ENCODE measurements at places on chromosomes 2 and 18.

- no peak for DNase-seq
These were observed 16.8 kb upstream of the ALLC start for GRCh38 chr2:3641181-3641580.

GRCh38 chr18:45208164-45208563 lies 407.1 kb upstream of the SLC14A2 start:
- no peak for DNase-seq

DNA sequence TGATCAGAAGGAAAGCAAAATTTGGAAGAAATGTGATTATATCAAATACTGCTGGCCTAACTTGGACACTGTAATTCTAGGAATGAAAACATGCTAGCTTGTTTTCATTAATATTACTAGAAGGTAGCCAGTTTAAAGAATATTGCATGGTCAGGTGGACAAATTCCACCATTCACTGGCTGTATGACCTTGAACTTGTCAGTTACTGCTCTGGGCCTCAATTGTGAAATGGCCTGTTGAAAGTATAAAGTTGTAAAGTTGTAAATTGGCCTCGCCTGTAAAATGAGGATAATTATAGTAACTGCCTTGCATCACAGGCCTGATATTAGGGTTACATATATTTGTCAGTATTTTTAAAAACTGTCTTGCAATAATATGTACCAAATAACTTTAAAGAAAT lies 398.4 kb upstream of the CHST9 start:
- DNase-seq = no peak

DNA sequence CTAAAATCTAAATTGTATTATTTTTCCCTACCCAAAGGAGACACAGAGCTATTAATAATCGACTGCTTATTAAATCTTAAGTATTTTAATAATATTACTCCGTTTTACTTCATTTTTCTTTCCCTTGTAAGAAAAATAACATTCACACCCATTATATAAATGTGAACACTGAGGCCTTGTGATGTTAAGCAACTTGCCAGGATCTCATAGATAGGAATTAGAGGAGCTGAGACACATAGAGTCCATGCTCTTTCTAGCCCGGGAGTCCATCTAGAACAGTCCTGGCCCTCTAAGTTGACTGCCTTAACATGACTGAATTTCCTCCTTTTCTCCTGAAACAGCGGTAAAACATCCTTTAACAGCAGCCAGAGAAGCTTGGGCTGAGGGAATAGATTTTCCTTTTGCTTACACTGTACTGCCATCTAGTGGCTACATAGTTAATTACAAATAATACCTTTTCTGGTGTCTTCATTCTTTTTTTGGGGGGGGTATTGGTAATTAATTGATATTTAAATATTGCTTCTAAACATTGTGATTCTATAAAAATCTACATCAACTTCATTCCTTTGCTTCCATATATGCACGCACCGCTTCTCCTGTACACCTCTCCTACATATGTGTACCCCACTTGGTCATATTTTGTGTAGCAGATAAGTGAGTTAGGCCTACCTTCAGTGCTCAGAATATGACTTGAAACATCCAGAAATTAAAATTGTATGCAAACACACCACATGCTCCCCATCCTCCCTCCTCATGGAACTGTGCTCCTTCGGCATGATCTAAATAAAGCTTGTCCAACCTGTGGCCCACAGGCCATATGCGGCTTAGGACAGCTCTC lies 125.8 kb upstream of the HNMT start:
- no peak for DNase-seq

GRCh38 chr2:175709248-175709647 lies 292.8 kb downstream of the LNPK start:
- no peak for DNase-seq

GRCh38 chr2:25367296-25367695 lies 25.6 kb upstream of the DNMT3A start:
- DNase-seq = no peak

DNA sequence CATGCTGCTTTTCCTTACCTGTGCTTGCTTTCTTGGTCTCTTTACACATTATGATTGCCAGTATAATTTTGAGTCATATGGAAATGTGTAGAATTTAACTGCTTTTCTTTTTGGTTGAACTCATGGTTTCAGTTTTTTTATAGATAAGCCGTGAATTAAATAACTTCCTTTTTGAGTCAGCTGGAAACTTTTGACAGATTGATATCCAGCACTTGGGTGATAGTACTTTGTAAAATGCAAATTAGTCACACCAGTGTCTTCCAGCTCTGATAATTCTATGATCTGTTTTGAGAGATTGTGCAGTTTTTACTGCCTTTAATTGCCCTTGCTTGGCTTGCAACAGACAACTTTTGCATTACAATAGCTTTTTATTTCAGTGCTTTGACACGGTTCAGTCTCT lies 86.4 kb downstream of the NCOA1 start:
- no peak for DNase-seq
